Osteocyte (in vitro differentiated cells): ENCODE measurements at places on chromosomes 2 and 18. TPM values are rescaled to one million over a fixed set of nuclear protein-coding genes. Genes with fewer than 3 reads are reported as not detected.

DNA sequence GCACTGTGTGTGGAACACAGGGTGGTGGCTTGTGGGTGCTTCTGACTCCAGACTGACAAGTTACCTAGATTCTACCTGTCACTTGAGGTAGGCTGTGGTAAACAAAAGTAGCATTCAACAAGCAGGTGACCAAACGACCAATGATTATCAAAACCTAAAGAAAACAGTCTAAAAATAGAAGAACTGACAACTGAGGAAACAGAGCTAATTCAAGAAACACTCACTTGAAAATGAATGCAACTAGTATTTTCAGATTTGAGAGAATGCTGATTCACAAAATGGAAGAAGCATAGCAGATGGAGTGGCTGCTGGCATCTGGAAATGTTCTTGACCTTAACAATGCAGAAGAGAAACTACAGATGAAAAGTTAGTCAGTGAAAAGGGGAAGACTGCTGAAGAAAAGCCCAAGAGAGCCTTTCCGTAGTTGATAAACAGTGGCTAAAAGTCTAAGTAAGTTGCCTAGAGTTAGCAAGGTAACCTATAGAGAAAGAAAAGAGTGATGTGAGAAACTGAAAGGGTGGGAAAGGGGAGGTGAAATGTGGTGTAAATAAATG is 170.4 kb downstream of the NCK2 start:
- peaks cover 4% of the 10 kb centered on the region for H3K36me3 ChIP-seq
- H3K27ac ChIP-seq = no peak overlapping the region
- no peak for DNase-seq
- H3K4me3 ChIP-seq = no peak overlapping the region
- no peaks in the 10 kb centered on the region for H3K4me1 ChIP-seq

DNA sequence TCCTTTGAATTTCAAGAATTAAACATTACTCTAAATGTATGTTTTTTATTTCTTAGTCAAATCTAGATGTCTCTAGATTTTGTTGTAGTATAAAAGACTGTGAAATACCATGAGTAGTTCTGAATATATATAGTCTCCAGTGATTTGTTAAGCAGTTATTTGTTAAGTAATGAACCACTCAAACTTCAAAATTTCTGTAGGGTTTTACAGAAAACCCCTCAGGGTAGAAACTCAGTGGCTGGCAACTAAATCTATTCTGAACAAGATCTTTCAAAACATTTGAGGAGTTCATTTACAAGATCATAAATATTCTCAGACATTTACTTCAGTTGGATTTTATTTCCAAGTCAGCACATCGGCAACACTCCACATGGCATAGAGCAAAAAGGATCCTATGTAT is 35.8 kb upstream of the ACSL3 start:
- H3K4me3 ChIP-seq = no peak overlapping the region
- DNase-seq = no peak
- no peak overlapping the region for H3K27ac ChIP-seq
- H3K27me3 ChIP-seq = no peaks in the 10 kb centered on the region

DNA sequence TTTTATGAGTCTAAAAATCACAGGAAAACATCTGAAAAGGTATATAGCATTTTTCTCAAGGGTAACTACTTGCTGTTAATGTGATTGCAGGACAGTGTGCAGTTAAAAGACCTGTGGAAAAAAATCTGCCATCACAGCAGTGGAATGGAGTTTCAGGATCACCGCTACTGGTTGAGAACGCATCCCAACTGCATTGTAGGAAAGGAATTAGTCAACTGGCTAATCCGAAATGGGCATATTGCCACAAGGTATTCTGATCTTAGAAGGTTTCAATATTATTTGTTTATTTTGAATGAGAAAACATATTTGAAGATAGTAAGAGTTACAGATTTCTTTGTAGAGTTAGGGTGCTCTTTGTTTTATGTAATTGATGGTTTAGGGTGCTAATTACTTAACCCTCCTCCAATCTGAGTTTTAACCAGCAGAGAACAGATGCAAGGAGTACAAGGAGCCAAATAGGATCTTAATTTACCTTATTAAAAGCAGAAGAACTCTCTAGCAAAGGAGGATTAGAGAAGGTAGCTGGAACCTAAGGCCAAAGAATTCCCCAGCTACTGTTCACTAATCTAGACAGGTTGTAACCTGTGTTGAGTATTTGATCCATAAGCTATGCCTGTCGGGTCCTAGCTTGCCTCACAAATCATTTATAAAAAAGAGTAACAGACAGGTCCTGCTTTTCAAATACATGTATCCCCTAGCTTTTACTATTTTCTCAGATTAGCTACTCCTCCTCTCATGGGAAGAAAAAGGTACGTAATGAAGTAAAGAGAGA is 35.0 kb downstream of the PIKFYVE start:
- H3K4me1 ChIP-seq = peaks cover 2% of the 10 kb centered on the region
- no peak overlapping the region for H3K27ac ChIP-seq
- no peak overlapping the region for H3K4me3 ChIP-seq
- peaks cover 55% of the 10 kb centered on the region for H3K36me3 ChIP-seq
- H3K27me3 ChIP-seq = no peaks in the 10 kb centered on the region

GRCh38 chr2:137185378-137186078 is 420.2 kb downstream of the THSD7B start:
- H3K27me3 ChIP-seq = no peaks in the 10 kb centered on the region
- no peak overlapping the region for H3K27ac ChIP-seq
- no peak overlapping the region for H3K4me3 ChIP-seq
- H3K36me3 ChIP-seq = no peaks in the 10 kb centered on the region

DNA sequence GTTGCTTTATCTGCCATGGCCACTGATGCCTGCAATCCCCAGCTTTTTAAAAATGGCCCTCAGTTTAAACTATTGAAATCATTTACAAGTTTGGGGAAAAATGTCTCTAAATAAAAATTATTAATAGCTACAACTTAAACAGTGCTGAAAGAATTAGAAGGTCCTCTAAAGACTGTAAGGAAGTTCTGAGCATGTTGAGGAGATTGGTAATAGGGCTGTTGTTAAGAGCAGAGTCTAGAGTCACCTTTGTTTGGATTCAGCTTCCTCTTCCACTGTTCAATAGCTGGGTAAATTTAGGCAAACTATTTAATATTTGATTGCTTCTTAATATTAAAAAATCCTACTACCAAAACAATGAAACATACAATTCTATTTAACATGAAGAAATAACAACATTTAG is 1127.1 kb upstream of the DDX18 start:
- H3K27ac ChIP-seq = no peak overlapping the region
- DNase-seq = no peak
- H3K36me3 ChIP-seq = no peaks in the 10 kb centered on the region
- no peaks in the 10 kb centered on the region for H3K4me1 ChIP-seq

GRCh38 chr2:51153236-51153635 is 121.3 kb upstream of the NRXN1 start:
- H3K36me3 ChIP-seq = no peaks in the 10 kb centered on the region
- H3K27me3 ChIP-seq = no peaks in the 10 kb centered on the region
- no peak overlapping the region for H3K27ac ChIP-seq
- no peak for DNase-seq

DNA sequence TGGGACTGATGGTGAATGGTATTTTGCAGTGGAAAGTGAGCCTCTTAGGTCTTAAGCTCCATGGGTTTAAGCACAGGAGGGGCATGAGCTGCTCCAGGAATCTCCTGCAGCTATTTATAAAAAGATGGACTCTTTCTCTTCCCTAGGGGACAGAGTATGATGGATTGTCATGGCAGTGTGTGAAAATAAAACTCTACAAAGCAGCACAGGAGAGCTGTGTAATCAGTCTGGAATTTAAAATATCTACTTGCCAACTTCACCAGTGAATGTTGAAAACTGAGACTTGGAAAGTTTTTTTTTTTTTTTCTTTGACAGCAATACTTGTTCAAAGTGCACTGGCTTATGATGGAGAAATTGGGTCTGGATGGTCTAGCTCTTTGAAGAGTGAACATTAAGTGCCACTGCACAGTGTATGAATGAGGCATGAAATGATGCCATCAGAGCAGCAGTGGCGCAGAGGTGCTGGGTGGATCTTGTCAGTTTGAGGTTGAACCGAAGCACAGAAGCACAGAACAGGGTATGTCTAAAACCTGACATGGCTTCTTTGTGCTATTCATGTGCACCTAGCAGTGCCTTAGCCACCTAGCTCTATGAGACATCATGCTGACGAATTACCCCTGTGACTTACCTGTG is 245.4 kb downstream of the PTPRM start:
- peak overlapping the region; percentile 79 for H3K27ac ChIP-seq
- H3K4me1 ChIP-seq = peaks cover 57% of the 10 kb centered on the region
- no peak overlapping the region for H3K4me3 ChIP-seq
- H3K27me3 ChIP-seq = no peaks in the 10 kb centered on the region

DNA sequence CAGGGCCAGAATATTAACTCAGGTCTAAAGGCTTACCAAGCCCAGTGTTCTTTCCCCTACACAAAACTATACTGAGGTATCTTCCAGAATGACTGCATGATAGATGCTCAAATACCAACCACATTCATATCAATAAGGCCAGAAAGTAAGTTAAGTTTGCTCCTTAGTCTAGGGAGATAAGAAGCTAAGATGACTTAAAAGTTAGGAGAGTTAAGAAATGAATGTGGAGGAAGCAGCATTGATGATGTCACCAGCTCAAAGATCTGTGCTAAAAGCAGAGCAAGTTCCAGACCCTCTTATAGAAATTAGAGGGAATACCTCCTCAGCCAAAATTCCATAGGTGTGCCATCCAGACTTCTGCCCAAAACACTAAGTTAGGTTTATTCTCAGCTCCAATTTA is 6.1 kb downstream of the PPP4R1 start:
- peaks cover 17% of the 10 kb centered on the region for H3K36me3 ChIP-seq
- no peak overlapping the region for H3K4me3 ChIP-seq
- H3K27me3 ChIP-seq = no peaks in the 10 kb centered on the region
- H3K4me1 ChIP-seq = peaks cover 58% of the 10 kb centered on the region
- H3K27ac ChIP-seq = peak overlapping the region; percentile 42

ZNF521 gene
- total RNA-seq = 52.2 and 57.1 TPM in 2 replicates

STAT4 gene
- total RNA-seq = 0.47 and 1.3 TPM in 2 replicates

GREB1L gene
- total RNA-seq = 0.60 and 0.70 TPM in 2 replicates

CCBE1 gene
- total RNA-seq = 22.8 and 30.9 TPM in 2 replicates
